ENCODE measurements at places on chromosomes 4 and X.

DNA sequence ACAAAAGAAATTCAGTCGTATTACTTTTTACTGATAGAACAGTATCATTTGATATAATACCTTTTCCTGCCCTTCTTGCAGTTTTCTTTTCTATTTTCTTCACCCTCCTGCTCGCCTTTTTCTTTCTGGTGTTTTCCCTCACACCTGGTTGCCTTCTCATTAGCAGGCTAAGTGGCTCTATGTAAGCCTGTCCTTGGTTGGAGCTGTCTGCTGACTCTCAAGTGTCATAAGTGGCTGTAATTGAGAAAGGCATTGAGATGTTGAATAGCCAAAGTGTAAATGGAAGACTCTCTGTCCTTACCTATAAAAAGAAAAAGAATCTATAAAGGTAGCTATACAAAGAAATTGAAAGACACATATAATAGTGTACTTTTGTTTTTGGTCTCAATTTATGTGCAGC lies 180.7 kb downstream of the ADGRL3 start:
- no peak for DNase-seq

GRCh38 chrX:78693536-78693935 lies 34.4 kb upstream of the RTL3 start:
- no peak for DNase-seq

DNA sequence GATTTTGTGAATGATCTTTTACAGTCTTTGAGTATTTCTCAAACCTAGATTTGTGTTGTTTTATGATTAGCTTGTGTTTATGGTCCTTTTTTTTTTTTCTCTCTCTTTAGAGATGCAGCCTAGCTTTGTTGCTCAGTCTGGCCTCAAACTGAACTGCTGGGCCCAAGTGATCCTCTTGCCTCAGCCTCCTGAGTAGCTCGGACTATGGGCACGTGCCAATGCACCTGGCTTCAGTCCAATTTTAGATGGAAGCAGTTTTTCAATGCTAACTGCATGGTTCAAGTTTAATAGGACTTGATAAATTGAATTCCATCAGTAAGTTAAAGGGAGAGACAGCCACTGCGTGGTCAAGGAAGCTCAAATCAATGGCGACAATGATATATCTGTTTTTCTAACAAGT lies 3.8 kb upstream of the FGG start:
- no peak for DNase-seq

- no peak for DNase-seq
These were observed 60.4 kb downstream of the MCF2 start for GRCh38 chrX:139647597-139647996.

GRCh38 chr4:38411092-38411491 lies 252.9 kb upstream of the KLF3 start:
- DNase-seq = no peak

DNA sequence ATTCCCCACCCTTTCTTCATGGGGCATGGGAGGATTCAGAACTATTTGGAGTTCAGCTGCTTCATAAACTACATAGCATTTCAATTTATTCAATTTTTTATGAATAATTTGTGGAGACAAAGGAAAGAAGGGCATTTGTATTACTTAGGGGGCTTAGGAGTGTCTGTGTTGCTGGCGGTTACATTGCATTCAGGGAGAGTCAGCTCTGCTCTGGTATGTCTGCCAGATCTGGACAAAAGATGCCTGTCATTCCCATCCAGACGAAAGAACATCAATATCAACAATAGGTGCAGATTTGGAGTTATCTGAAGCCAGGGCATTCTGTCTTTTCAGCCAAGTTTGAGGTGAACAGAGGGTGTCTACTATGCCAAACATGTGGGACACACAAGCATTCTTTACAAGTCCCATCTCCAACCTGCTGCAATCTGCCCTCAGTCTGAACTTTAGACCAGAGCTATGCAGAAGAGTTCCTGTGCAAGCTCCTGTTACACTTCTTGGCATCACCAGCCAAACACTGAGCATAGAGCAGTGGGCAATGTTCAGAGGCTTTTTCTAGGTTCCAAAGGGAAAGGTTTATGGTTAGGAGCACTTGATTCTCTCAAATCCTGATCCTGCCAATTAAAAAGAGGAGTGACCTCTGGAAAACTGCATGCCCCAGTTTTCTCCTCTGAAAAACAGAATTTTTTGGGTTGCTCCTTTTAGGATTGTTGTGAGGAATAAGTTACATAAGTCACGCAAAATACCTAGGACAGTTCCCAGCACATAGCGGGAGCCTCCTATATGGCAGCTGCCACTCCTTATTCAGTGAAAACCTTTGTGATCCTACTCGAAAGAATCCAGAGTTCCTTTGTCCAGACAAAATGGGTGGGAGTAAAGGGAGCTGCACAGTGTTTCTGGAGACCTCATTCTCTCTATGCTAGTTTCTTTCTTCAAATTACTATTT lies 719.5 kb upstream of the SLIT2 start:
- no peak for DNase-seq
